Left lobe of liver (tissue), 2 donors: ENCODE measurements at places on chromosomes 3 and 15. TPM values are rescaled to one million over a fixed set of nuclear protein-coding genes. Genes with fewer than 3 reads are reported as not detected.

Gene BOC
- 0.50 TPM for total RNA-seq

Gene GOLGA6L10
- 0.48 TPM for total RNA-seq

Gene CPLX3
- not detected for total RNA-seq

Gene SLC2A2
- total RNA-seq, result 351 TPM

Gene SNX22
- 1.2 TPM for total RNA-seq

Gene RLBP1
- not detected for total RNA-seq

Gene ONECUT1
- 63.0 TPM for total RNA-seq

Gene ADAMTSL3
- total RNA-seq, result 17.8 TPM

DNA sequence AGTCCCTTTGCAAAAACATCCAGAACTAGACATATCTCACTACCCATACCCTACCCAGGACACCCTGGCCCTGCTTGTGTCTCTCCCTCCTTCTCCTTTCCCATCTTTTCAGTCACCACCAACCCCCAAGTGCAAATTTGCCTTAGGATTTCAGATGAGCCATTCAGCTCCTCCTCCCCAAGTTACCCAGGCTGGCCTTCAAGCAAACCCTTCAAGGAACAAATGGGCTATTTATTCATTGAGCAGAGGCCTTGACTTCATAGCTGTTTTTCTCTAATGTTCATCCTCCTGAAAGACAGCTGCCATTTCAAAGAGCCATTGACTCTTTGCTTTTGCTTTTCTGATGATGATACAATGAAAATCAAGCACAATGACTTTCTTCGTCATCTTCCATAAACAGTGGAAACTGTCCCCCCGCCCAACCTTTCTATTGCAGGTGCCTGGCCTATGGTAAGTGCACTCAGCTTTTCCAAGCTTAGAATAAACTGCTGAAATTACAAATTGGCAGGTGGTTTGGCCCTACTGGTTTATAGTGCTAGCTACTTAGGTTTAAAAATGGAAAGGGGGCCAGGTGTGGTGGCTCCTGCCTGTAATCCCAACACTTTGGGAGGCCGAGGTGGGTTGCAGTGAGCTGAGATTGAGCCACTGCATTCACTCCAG lies 26.1 kb upstream of the KLHL6 start:
- no peak for DNase-seq

DNA sequence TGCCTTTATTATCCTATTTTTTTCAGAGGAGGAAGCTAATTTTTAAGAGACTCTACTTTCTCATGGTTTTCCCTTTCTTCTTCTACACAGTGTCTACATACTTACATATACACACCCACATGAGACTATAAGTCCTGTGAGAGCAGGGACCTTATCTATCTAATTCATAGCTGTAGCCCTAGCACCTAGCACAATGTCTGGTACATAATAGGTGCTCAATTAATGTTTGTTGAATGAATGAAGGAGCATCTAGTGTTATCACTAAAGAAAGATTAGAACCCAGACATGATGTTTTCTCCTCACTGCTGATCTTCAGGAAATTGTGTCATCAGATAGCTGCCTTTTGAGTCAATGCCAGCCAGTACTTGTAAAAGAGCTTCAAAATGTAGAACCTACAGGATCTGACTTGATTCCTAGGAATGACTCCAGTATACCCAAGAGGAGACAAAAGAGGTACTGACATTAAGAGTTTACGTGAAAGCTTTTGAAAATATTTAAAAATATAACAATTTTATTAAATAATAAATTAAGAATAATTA lies 2.5 kb downstream of the SCG5 start:
- no peak for DNase-seq

GRCh38 chr3:129723558-129724324 lies 117.3 kb upstream of the PLXND1 start:
- peak; percentile 78 for DNase-seq

DNA sequence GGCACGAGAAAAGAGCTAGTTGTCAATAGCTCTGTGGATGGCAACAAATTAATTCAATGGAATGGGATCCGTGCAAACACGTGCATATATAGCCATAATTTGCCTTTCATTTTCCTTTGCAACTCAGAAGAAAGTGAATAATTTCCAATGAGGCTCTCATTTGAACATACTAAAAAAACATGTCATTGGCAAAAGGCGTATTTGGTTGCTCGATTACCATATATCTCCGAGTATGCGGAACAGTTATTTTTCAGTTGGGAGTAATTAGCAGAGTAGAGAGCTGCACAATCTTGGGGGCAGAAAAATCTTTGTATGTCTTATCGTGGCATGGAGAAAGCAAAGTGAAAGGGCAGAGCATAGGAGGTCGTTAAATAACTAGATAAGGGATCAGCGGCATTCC lies 257.4 kb downstream of the SV2B start:
- DNase-seq, result no peak

GRCh38 chr3:189056646-189057335 lies 115.0 kb upstream of the TPRG1 start:
- no peak for DNase-seq

- DNase-seq, result no peak
Observed at GRCh38 chr3:13596426-13597205, 47.7 kb downstream of the FBLN2 start.

GRCh38 chr3:137471130-137471529 lies 293.0 kb upstream of the SOX14 start:
- DNase-seq, result no peak

- DNase-seq, result no peak
Observed at GRCh38 chr3:36707623-36708409, 56.5 kb downstream of the DCLK3 start.

- no peak for DNase-seq
Observed at GRCh38 chr15:85607141-85607806, 187.5 kb downstream of the KLHL25 start.

DNA sequence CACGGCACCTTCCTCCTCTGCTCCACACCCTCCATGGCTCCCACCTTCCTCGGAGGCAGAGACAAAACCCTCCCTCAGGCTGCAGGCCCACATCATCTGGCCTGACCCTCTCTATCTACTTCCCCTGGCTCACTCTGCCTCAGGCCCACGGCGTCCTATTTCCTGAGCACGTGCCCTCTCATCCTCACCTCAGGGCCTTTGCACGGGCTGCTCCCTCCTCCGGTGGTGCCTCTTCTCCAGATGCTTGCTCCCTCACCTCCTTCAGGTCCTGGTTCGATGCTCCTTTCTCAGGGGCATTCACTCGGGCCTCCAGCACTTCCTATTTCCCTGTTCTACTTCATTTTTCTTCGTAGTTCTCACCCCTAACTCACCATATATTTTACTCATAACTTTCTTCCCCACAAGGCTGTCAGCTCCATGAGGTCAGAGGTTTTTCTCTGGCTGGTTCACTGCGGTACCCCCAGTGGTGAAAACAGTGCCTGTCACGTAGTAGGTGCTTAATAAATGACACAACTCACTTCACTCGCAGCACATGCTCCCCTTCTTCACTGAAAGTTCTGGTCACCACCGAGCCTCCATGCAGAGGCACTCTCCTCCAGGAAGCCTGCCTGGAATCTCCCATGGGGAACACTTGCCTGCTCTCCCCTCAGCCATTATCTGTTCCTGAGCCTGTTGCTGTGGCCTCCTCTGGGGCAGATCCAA lies 130.7 kb downstream of the WNT7A start:
- no peak for DNase-seq

DNA sequence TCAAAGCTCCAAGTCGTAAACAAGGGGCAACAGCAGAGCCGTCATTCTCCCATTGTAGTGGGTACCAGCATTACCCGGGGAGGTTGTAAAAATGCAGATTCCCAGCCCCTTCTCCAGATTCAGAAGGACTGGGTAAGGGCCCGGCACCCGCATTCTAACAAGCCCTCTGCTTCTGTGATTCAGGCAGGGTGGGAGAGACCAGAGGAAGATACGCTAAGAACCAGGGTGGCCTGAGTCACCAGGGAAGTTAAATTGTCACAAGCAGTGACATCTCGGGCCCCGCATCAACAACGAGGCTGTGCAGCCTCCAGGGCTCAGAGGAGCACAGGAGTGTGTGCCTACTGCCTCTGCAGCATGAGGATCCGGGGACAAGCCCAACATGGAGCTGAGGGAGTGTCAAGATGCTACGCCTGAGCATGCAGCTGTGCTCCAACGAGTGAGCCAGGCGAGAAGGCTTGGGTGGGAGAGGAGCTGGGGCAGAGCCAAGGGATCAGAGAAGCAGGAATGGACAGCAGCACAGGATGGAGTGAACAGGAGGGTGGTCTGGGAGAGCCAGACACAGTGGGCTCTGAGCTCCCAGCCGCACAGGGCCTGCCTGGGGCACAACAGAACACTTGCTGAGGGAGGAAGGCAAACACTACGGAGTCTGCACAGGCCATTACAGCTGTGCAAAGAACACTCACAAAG lies 68.5 kb downstream of the CPN2 start:
- DNase-seq, result no peak

- DNase-seq, result no peak
Observed at GRCh38 chr3:69364354-69364753, 21.5 kb downstream of the FRMD4B start.

GRCh38 chr3:178676077-178676476 lies 139.8 kb downstream of the KCNMB2 start:
- DNase-seq, result no peak

DNA sequence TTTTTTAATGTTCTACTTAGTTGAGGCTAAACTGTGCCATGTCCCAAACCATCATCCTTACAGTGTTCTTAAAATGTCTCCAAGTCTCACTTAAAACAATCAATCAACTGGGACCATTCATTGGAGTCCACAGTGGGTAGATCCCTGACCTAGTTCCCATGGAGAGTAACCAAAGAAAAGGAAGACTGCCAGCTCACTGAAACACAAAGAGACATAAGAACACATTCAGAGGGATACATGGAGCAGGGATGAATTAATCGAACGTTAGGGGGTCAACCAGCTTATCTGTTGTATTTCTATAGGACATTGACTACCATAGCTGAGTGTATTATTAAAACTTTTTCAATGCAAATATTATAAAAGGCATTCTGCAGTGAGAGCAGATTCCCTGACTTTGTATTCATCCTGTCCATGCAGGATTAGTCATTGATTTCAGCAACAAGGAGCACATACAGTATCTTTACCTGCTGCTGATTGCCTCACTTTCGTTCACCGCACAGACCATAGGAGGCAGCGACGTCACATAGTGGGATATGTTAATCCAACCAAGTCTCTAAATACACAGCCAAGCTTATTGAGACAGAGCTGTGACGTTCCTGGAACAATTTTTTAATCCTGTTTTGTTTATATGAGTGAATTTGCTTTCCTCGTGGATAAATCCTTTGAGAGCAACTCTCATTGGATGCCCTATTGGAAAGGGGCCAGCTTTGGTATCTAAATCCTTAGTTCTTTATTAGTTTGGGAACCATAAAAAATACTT lies 364.9 kb upstream of the RBMS3 start:
- DNase-seq, result no peak

DNA sequence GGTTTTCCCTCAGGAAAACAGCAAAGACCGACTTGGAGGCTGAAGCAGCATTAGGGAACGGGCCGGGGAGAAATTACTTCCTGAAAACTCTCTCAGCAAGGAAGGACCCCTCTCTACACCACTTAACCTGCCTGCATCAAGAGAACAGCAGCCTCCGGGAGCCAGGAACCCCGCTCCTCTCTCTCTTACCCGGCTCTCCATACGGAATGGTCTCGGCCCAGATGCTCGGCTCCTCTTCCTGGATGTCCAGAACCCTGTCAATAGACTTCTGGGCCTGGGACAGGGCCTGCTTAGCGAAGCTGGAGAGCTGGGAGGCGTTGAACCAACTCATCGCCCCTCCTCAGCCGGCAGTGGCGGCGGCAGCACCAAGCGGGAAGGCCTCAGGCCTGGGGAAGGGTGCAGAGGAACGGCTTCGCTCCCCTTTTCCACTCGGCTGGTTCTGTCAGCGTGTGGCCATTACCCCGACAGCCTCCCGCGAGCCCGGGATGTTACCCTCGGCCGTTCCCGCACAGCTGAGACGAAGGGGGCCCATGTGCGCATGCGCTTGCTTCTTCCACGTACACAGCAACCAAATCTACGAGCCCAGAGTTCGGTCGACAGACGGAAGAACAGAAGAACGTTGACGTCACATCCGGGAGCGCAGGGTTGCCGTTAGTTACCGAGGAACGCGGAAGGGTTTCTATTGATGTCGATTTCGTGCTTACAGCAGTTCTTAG lies at the start of gene TMF1:
TSS of gene TMF1 (minus strand) at position 578 of the 716 bp plus-strand sequence. CDS start at position 331, 247 bp downstream.
- DNase-seq, result peak; percentile 98
